ENCODE measurements at places on chromosomes 5 and 9. TPM values are rescaled to one million over a fixed set of nuclear protein-coding genes. Genes with fewer than 3 reads are reported as not detected.

DNA sequence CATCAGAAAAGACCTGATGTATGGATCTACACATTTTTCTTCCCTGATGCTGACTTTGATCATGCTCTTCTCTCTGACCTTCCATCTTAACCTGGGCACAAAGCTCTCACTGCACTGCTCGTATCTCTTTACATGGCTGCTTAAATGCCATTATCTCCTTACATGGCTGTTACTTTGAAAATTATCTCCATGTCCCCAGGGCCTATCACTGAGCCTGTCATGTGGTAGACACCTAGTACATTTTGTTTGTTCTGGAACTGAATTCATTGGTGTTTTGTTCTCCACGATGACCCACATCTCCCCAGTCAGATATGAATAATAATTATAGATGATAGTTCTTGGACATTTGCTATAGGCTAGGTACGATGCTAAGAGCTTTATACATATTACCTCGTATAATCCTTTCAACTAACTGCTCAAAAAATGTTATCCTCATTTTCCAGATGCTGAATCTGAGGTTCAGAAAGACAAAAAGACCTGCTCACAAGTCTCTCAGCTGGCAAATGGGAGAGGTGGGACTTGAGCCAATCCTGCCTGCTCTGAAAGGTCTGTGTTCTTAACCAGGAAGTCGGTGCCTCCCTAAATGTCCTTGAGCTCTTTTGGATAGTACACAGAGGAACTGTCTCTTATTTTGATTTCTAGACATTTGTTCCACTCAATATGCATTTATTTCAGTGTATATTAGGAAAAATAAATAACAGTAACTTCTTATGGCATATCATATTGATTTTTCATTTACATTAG is 9.8 kb upstream of the CPEB4 start:
- DNase-seq = no peak

DNA sequence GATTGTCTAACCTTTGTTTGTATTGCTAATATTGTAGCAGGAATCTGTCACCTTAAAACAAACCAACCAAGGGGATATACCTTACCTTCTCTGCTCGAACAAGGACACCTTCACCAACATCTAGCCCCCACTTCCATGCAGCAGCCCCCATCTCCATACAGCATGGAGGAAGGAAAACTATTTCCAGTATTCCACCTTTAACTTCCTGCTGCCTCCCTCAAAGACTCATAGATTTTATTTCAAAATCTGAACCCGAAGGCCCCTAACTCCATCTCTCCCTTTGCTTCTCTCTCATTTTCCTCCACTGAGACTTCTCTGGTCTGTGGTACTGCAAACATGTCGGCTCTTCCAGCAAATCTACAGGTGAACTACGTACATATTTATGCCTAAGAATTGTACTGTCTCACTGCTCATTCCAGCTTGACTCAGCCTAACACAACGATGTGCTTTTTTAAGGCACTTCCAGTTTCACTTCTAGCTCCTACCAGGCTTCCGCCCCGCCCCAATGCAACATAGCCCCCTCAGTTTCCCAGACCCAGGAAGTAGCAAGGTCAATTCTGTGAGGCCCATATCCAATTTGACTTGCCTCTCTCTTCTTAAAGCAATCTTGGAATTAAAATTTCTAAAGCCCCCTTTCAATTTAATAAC is 70.7 kb upstream of the RNF38 start:
- peak; percentile 65 for DNase-seq

The PCDHA1 gene
- 0.13 TPM for total RNA-seq

- DNase-seq = no peak
Measured at GRCh38 chr5:62506659-62507460, 71.8 kb upstream of the LRRC70 start.

DNA sequence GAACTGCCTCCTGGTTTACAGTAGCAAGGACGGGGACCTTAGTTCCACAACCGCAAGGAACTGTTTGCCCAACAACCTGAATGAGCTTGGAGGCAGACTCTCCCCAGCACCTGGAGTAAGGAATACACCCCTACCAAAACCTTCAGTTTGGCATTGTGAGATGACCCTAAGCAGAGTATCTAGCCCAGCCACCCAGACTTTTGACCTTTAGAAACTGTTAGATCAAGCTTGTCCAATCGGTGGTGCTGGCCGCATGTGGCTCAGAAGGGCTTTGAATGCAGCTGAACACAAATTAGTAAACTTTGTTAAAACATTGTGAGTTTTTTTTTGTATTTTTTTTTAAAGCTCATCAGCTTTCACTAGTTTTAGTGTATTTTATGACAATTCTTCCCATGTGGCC is 86.9 kb upstream of the C9orf72 start:
- DNase-seq = no peak

The CCL19 gene
- total RNA-seq = 2.2 TPM

- no peak for DNase-seq
Measured at GRCh38 chr9:73810585-73811215, 659.0 kb downstream of the ANXA1 start.

DNA sequence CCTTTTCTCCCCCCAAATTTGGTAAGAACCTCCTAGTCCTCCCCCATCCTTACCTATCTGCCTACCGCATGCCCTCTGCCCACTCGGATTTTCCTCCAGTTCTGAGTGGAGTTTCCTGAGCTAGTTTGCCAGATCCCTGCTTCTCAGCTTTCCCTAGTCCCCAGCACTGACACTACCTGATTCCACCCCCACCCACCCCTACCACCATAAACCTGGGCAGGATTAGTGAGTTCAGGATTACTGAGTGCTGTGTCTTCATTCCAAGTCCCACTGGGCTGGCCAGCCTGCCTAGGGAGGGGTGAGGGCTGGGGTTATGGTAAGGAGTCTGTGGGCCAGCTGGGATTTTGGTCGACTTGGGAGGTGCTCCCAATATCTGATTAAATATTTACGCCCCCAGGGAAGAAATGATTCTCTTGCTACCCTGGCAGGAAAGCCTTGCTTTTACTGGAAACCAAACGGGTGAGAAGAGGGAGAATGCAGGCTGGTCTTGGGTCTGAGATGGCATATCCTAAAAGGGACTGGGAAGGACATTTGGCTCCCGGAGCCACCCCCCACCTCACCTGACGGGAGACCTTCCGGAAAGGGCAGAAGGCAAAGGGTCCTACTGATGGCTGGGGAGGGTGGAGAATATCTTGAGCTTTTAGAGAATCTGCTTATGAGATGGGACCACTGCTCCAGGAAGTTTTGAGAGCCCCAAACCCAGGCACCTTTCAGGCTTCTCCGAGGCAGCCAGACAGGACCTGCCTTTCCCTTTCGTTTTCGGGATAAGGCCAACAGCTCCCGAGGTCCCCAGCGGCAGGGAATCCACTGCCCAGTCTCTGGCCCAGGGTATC is 3.7 kb downstream of the PITX1 start:
- DNase-seq = no peak

DNA sequence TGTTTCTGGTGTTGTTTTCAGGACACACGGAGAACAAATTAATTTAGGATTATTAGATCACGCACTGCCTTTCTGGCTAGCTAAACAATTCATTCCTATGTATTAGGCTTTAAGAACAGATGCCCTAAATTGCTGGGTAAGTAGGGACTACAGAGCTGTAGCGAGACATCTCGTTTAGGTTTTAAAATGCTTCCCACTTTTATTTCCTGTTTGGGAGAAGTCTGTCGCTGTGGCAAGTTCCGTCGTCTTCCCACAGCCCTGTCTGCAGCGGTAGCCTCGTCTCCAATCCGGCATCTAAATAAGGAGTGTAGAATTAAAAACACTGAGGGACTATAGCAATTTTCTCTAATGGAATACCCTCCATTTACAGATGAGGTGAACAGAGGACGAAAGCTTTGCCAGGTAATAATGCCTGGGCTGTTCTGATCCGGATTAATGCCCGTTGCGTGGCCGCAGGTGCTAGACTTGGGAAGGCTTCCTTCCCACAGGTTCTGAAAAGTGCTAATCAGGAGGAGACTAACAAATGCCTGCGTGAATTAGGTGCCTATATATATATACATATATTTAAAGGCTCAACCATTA is 1.3 kb upstream of the TRIM36 start:
- no peak for DNase-seq

The C5orf34 gene
- total RNA-seq = 1.9 TPM

The MYMK gene
- not detected for total RNA-seq

DNA sequence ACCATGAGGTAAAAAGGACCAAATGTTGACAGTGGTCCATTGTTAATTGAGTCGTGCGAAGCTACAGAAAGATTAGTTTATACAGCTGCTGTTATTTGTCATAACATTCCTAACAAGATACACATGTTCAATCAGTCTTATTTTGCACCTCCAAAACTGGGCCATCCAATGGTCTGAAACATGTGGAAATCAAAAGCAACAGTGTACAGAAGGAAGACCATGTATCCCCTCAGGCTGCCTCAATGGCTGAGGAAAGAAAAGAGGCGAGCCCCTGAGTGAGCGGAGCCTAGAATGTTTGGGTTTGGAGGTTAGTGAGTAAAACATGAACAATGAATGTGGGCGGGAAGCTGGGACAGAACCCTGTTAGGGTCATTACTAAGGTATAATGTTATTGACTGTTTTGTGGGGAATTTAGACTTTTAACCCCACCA is 35.6 kb downstream of the NFIB start:
- no peak for DNase-seq

- no peak for DNase-seq
Measured at GRCh38 chr9:38065369-38066075, 3.5 kb downstream of the SHB start.

The PCDHB8 gene
- total RNA-seq = 0.25 TPM

- peak; percentile 31 for DNase-seq
Measured at GRCh38 chr5:99019812-99020697, 91.2 kb upstream of the CHD1 start.

The ARHGEF28 gene
- 8.0 TPM for total RNA-seq

DNA sequence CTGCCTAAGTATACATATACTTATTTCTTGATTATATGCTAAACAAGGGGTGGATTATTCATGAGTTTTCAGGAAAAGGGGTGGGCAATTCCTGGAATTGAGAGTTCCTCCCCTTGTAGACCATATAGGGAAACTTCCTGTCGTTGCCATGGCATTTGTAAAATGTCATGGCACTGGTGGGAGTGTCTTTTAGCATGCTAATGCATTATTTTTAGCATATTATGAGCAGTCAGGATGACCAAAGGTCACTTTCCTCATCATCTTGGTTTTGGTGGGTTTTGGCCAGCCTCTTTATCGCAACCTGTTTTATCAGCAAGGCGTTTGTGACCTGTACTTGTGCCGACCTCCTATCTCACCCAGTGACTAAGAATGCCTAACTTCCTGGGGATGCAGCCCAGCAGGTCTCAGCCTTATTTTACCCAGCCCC is 80.9 kb downstream of the ALDH7A1 start:
- DNase-seq = no peak

DNA sequence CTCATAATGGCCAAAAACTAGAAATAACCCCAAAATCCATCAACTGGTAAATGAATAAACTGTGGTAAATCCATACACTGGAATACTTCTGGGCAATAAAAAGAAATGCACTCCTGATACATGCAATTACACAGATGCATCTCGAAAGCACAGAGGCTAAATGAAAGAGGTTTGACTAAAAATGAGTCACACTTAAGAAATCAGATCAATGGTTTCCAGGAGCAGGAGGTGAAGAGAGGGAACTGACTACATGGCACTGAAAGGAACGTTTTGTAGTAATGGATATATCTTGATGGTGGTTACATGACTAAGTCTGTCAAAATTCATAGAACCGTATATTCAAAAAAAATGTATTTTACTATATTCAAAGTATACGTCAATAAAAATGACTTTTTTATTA is 42.4 kb downstream of the STRBP start:
- DNase-seq = no peak

DNA sequence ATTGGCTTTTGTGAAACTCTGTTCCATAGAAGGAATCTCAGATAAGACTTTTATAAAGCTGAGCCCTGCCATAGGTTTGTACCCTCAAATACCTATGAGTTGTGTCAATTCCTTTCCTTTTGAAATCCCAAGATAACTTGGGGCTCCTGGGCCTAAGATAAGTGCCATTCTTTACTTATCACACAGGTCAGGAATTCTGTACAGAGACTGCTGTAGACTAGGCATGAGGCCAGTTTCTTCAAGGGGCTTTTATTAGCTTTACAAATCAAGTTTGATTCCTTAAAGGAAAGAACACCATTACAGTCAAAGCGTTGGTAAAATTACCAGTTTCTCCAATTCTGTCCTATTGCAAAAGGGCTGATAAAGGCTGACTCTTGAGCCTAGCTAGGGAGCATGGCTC is 39.2 kb downstream of the SHC3 start:
- no peak for DNase-seq

- no peak for DNase-seq
Measured at GRCh38 chr9:78221425-78221824, 14.4 kb upstream of the CEP78 start.

DNA sequence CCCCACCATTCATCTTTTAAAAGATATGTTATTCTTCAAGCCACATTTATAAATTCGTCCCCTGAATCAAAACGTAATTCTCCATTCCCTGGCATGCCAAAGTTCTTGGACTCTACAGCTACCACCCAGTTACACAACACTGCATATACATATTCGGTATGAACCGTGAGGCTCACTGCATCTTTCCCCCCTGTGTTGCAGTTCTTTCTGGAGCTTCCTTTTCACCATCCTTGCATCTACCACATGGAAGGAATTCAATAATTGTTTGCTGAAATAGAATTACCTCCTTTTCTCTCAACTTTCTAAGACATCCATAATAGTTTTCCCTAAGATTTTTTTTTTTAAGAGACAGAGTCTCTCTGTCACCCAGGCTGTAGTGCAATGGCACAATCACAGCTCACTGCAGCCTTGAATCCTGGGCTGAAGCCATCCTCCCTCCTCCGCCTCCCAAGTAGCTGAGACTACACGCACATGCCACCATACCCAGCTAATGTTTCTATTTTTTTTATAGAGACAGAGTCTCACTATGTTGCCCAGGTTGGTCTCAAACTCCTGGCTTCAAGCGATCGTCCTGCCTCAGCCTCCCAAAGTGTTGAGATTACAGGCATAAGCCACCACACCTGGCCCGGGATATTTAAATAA is 3.3 kb downstream of the LPAR1 start:
- DNase-seq = no peak

The IFNA10 gene
- not detected for total RNA-seq

The S1PR3 gene
- 0.67 TPM for total RNA-seq

DNA sequence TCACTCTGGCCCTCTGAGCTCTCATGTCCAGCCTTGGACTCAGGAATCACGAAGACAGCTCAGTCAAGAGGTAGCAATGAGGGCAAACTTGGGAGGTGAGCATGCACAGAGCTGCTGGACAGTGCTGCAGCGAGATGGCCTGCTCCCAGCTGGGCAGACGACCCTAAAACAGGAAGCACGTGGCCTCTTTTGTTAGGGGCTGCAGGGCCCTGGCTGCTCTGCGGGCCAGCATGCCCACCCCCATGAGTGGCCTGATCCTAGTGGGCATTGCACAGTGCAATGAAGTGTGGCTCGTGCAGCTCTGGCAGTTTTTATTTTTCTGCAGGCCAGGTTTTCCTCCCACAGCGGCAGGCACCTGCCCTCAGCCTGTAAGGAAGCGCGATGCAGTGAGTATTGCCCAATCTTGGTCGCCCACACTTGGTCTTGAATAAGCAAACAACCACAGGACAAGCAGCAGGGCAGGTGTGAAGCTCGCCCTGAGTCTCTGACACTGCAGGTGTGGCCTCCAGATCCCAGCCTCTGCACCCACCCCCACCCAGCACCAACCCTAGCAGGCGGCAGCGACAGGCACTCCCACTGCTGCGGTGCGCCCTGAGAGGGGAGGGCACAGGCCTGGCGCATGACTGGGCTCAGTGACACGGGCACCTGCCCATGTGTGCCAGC is 60.8 kb downstream of the SEMA4D start:
- DNase-seq = peak; percentile 79

- no peak for DNase-seq
Measured at GRCh38 chr5:107025712-107026497, 644.8 kb downstream of the EFNA5 start.

The SVEP1 gene
- total RNA-seq = 2.1 TPM

The NR5A1 gene
- 0.82 TPM for total RNA-seq

GRCh38 chr5:14532180-14532579 is 49.4 kb upstream of the OTULINL start:
- DNase-seq = no peak
